ENCODE measurements at places on chromosomes 4 and X.

- DNase-seq = no peak
Measured at GRCh38 chr4:53790286-53790685, 199.0 kb upstream of the LNX1 start.

GRCh38 chr4:48962636-48963035 lies 23.4 kb upstream of the CWH43 start:
- no peak for DNase-seq

- DNase-seq = no peak
Measured at GRCh38 chr4:18479825-18480224, 458.3 kb upstream of the LCORL start.

GRCh38 chrX:13689741-13690211 lies 848 bp downstream of the RAB9A start:
- DNase-seq = no peak

GRCh38 chrX:104166735-104167436 lies 633 bp downstream of the FAM199X start:
- no peak for DNase-seq

GRCh38 chrX:40086569-40087335 lies 11.0 kb downstream of the BCOR start:
- no peak for DNase-seq

DNA sequence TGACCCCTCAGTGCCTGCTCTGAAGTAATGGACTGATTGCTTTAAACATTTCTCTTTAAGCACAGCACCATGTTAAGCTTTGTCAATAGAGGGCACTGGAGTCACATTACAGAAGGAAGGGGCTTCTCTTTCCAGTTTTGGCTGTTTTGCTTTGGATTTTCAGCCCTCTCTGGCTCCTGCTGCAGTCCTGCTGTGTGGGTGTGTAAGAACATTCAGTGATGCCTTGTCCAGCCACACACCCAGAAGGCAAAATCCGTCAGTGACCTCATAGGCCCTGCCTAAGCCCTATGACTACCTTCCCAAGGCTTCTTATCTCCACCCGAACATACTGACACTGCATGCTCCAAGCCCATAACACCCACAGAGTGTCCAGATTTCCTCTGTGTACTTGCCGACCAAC lies 215.3 kb upstream of the CTSO start:
- no peak for DNase-seq

DNA sequence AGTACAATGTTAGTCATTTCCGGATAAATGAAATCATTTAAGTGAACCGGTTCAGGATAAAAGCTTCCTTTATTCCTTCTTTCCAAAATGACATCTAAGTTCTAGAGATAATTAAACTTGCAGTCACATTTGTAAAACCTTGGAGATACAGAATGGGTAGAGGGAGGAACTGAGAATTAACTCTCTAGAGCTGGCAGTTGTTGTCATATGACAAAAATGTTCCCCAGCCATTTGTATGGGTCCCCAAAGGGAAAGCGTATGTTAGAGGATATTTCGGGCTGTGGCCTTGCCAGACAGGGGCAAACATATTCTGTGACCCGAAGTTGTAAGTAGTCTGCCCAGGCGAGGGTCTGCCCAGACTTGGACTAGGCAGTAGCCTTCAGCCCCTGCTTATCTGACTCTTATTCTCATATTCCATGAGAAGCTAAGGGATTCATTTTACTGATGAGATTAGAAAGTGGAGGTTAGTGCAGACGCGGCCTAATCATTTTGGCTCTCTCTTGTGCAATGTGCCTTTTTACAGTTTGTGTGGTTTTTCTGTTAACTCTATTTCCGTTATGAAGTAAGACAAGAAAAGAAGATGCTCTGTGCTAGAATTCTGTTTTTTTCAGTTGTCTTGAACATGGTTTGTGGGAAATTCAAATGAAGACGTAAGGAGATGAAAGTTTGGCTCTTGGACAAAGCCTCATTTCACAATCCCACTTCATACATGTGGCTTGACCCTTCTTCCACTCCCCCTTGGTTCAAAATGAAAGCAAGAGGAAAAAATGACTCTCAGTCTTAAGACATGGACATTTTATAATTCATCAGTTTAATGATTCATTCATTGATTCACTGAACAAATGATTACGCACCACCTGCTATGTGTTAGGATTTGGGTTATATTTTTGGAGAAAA lies 2394.2 kb upstream of the AGA start:
- no peak for DNase-seq

DNA sequence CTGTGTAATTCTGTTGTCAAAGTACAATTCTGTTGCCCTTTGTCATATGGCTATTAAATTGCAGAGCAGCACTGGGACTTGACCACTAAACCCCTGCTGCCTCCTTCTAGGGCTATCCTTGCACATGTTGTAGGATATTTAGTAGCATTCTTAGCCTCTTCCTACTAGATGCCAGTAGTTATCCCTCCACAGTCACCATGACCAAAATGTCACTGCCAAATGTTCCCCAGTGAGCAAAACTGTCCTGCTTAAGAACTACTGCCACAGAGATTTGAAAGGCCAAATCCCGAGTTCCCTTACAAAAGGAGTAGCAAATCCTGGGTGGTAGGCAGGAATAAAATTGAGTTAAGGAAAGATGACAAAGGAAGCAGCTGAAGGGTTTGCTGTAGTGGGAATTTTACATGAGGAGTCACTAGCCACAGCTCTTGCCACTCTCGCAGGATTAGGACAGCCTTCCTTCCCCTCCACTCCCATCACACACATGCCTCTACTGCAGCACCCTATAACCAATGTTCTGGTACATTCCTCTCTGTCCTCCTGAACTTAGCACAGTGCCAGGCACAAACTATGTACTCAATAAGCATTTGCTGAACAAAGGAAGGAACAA lies 8.4 kb downstream of the APBB2 start:
- DNase-seq = no peak

- DNase-seq = no peak
Measured at GRCh38 chr4:44554768-44555167, 96.7 kb downstream of the YIPF7 start.

- DNase-seq = no peak
Measured at GRCh38 chr4:151540728-151541388, 131.9 kb downstream of the FHIP1A start.

DNA sequence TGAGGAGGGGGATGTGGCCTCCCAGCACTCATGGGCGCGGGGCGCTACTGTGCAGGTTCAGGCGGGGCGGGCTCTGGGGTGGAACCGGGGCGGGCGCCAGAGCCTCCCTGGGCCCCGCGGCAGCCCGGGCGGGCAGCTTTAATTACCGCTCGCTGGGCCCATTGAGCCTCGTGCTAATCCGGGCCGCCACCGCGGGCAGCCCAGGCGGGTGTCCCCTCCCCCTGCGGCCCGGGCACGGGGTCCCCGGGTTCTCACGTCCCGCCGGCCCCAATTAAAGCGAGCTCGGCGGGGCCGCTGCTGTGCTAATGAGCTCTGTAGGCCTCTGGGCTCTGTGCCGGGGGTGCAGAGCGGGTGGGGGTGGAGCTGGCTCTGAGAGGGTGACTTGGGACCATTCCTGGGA lies 22.8 kb upstream of the FGFR3 start:
- DNase-seq = no peak
